Brain microvascular endothelial cell (primary cell): ENCODE measurements at places on chromosomes 4 and X.

GRCh38 chr4:88998001-88998400, 59.0 kb downstream of the FAM13A start:
- DNase-seq = no peak

- no peak for DNase-seq
Observed at GRCh38 chr4:13355111-13355880, 128.8 kb downstream of the RAB28 start.

- no peak for DNase-seq
Observed at GRCh38 chr4:167274351-167274750, 40.1 kb upstream of the SPOCK3 start.

DNA sequence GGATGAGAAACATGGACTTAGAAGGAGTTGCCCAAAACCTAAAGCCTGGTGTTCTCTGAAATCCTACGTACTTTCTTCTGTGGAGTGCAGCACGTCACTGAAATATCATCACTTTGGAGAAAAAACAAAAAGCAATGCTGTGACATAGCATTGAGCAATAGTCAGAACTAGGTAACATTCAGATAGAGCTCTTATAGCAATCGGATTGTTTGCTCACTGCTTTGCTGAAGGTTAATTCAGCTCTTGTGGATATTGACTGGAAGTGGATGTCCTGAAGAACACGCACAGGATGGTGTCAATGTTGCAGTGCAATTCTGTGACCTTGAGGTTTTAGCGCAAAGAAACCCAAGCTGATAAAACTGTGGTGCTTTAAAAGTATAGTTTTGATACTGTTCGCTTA, 114.2 kb upstream of the GRXCR1 start:
- DNase-seq = no peak

DNA sequence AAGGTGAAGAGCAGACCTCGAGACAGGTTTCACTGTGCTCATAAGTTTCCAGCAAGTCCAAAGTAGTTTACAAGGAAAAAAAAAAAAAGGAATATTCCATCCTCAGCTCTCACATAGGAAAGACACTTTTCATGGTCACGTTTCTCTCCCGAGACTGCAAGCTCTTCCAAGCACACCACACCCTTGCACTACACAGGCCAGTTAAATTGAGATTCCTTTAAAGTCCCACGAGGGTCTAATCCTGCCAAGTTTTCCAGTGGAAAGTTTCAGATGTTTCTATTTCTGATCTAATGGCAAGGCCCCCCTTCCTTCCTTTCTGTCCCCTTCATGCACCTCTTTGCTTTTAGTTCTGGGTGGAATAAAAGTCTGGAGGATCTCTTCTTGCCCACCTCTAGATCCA, 67.9 kb upstream of the PCDH19 start:
- DNase-seq = no peak

- DNase-seq = no peak
Observed at GRCh38 chr4:148216866-148217814, 225.1 kb downstream of the NR3C2 start.

DNA sequence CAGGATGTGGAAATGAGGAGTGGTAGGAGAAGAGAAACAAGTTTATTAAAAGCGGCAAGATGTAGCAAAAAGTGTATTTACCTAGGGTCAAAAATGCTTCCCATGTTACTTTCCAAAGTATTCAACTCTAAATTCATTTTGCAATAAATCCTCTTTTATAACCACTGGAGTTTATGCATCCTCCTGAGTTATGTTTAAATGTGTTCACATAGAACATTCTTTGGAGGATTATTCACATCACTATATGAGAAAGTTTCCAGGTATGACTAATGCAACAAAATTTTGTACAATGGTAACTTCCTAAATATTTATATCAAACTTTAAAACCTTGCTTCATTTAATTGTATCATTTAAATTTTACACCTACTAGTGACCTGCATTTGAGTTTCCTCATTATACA, 870.6 kb upstream of the SLIT2 start:
- no peak for DNase-seq

GRCh38 chr4:1215141-1216075, 33.5 kb downstream of the CTBP1 start:
- DNase-seq = no peak

DNA sequence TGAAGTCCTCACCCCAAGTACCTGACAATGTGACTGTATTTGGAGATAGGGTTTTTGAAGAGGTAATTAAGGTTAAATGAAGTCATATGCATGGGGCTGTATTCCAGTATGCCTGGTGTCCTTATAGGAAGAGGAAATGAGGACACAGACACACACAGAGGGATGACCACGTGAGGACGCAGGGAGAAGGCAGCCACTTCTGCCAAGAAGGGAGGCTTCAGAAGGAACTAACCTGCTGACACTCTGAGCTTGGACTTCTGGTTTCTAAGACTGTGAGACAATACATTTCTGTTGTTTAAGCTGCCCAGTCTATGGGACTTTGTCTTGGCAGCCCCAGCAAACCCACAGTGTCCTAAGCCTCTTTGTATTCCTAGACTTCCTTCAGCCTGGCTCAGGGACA, 3.0 kb upstream of the SLC2A9 start:
- DNase-seq = no peak

GRCh38 chrX:87755493-87755892, 237.9 kb downstream of the KLHL4 start:
- no peak for DNase-seq

GRCh38 chrX:22196149-22196548, 76.6 kb upstream of the CBLL2 start:
- no peak for DNase-seq

- DNase-seq = no peak
Observed at GRCh38 chr4:37902738-37903693, 12.1 kb downstream of the TBC1D1 start.

- DNase-seq = no peak
Observed at GRCh38 chr4:154489558-154490233, 1.9 kb downstream of the DCHS2 start.

DNA sequence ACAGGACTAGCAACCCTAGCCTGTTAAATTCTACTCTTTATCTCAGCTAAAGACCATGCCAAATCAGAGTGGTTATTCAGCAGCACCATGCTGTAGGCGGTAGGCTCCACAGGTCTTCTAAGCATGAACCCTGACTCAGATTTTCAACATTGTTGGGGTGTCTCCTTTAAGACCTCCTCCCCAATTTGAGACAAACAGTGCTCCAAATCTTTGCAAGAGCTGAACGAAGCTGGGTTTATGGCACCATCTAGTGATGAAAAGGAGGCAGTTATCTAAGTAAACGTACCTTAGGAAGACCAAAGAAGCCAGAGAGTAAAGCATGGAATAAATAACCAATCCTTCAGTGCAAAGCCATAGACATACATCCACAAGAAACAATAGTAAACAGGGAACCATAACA, 334.5 kb upstream of the SLC7A11 start:
- peak; percentile 41 for DNase-seq

GRCh38 chr4:22707390-22707789, 14.7 kb downstream of the GBA3 start:
- DNase-seq = no peak

GRCh38 chr4:78796526-78796925, 20.4 kb downstream of the BMP2K start:
- no peak for DNase-seq
